ENCODE measurements at places on chromosomes 16 and 17. TPM values are rescaled to one million over a fixed set of nuclear protein-coding genes. Genes with fewer than 3 reads are reported as not detected.

DNA sequence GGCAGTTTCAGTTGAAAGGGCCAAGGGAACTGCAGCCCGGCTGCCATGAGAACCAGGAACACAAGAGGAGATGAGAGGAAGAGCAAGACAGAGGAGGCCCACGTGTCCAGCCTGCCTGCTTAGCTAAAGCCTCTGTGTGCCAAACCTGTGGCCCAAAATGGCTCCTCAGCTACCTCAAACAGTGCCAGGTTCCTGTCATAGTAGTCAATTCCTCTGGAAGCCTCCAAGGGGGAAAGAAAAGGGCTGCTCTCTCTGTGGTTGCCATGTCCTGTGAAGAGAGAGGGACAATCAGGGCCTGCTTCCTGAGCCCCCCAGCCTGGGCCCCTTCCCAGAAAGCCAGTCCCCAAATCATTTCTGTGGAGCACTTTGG is 5.2 kb downstream of the SLC12A4 start:
- no peak for DNase-seq

DNA sequence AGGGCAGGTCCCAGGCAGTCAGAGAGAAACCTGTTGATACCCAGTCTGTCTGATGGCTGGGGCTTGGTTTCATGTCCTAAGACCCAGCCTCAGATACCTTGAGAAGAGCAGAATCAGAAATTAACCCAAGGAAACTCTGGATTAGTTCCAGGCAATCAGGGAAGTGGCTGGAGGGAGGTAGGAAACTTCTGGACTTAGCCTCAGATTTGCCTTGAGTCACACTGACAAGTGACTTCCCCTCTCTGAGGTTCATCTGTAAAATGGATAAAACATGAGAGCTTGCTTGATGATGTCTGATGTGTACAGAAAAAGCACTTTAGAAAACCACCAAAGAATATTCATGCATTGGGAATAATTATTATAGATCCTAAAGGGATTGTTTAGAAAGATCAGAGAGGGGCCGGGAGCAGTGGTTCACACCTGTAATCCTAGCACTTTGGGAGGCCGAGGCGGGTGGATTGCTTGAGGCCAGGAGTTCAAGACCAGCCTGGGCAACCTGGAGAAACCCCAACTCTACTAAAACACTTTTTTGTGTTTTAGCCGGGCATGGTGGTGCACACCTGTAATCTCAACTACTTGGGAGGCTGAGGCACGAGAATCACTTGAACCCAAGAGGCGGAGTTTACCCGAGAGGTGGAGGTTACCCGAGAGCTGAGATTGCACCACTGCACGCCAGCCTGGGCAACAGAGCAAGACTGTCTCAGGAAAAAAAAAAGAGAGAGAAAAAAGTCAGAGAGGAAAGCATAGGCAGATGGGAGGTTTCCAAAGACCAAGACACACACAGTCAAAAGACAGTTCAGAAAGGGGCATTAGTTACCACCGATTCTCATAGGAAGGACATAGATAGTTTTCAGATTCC is 3.8 kb downstream of the CIITA start:
- DNase-seq, result no peak

Gene PPY
- total RNA-seq, result not detected

DNA sequence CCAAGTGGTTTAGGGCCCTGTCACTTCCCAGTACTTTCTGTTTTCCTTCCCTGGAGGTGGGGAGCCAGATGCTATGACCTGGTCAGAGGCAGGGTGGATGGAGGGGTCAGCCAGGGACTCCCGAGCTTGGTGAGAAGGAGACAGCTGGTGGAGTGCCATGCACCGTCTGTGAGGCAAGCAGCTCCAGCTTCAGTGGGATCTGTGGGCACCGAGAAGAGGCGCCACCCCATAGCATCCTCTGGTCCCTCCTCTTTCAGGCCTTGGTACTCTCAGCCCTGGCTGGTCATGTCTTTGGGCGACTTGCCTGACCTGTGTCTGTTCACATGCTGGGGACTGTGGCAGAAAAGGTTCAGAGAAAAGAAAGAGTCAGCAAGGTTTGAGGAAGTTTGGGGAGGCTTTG is 299.3 kb upstream of the N4BP1 start:
- no peak for DNase-seq

DNA sequence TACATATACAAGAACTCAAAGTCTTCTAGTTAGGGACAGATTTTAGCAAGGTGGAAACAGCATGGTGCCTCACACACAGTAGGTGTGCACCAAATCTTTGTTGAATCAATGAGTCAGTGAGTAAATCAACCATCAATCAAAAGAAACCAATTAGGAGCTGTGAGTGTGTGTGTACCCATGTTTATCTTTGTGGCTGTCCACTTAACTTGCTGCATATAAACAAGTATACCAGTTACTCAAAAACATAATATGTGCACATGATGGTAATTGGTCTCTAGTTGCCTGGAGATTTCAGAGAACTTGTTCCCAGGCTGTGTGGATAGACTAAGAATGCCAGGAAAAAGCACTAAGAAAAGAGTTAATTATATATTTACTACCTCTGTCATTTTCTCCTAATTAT is 272.2 kb upstream of the CCL2 start:
- DNase-seq, result no peak

DNA sequence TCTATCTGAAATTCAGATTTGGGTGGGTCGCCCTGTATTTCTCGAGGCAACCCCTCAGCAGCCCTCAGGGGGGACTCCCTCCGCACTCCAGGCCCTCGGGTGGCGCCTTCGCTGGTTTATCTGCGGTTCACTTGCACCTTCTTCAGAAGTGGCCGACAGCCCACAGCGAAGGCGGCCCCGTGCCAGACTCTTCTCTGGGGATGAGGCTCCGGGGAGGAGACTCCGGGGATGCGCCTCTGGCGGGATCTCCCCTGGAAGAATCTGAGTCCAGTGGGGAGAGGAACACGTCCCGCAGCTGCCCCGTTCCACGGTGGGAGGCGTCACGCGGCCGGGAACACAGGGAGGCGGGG is 63.9 kb upstream of the DNAJA2 start:
- no peak for DNase-seq

- DNase-seq, result no peak
Observed at GRCh38 chr17:57388131-57388725, 131.9 kb downstream of the MSI2 start.

GRCh38 chr17:61755668-61756067 is 107.7 kb downstream of the BRIP1 start:
- DNase-seq, result no peak

- DNase-seq, result no peak
Observed at GRCh38 chr16:51880776-51881175, 666.2 kb downstream of the TOX3 start.

- no peak for DNase-seq
Observed at GRCh38 chr16:69219279-69219678, 32.3 kb downstream of the SNTB2 start.

- no peak for DNase-seq
Observed at GRCh38 chr17:68455901-68456338, 1.4 kb downstream of the WIPI1 start.

DNA sequence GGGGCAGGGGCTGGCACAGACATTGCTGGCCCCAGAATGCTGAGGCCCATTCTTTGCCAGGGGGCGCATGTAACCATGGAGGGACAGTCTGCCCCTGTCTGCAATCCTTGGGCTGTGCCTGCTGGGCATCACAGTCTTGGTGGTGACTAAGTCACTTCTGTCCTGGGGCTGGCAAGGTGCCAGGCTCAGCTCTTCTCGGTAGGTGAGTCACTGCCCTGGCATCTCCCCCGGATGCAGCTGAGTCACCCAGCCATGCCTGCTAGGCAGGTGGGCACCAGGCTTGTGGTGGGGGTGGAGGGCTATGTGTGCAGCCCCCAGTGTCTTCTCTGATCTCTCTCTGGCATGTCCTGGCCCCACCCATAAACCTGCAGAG is 5.6 kb downstream of the RARA start:
- no peak for DNase-seq

GRCh38 chr17:71313866-71314265 is 807.0 kb upstream of the SOX9 start:
- no peak for DNase-seq

Gene TNFRSF13B
- not detected for total RNA-seq

GRCh38 chr17:1979182-1979985 is 45.8 kb downstream of the RTN4RL1 start:
- peak; percentile 65 for DNase-seq

Gene CD19
- not detected for total RNA-seq

DNA sequence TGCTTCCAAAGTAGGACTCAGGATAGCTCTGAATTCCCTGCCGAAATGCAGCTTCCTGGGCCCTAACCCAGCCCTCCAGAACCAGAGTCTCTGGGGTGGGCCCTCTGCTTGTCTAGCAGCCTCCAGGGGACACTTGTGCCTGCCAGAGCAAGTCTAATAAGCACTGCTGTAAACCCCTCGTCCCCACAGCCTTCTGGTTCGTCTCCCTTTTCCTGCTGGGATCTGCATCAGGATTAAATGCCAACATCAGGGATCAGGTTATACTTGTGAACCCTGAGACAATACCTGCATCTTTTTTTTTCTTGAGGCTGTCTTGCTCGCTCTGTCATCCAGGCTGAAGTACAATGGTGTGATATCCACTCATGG is 282.0 kb downstream of the SEC14L1 start:
- no peak for DNase-seq

- DNase-seq, result no peak
Observed at GRCh38 chr17:18262111-18262510, 1.6 kb downstream of the MIEF2 start.

DNA sequence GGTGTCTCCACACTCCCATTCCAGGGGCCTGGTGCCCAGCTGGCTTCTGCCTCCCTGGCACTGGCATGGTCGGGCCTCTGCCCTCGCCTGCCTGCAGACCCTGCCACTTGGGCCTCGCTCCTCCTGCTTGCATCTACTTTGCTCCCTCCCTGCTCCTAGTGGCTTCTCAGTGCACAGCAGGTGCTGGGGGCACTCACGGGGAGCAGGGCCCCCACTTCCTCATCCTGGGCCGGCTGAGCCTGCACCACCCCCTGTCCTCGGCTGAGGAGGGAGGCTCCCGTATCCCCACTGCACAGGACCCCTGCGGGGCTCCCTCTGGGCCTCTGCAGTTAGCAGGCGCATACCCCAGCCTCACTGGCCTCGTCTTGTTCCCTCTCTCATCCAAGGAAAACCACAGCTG is 35.2 kb downstream of the CIBAR2 start:
- DNase-seq, result no peak

- DNase-seq, result no peak
Observed at GRCh38 chr16:82082097-82082496, 47.0 kb downstream of the HSD17B2 start.

GRCh38 chr17:72120642-72121163 is at the start of gene SOX9:
Gene SOX9, plus strand, starts transcription at chr17:72121020. Its CDS starts 372 bp downstream, at chr17:72121392.
- DNase-seq, result peak; percentile 83

Gene CACNA1H
- 19.9 TPM for total RNA-seq

- no peak for DNase-seq
Observed at GRCh38 chr17:63644846-63645245, 22.6 kb downstream of the MAP3K3 start.

GRCh38 chr17:82923366-82924113 is 83.7 kb upstream of the ZNF750 start:
- DNase-seq, result no peak

Gene ASB16
- total RNA-seq, result not detected

- DNase-seq, result no peak
Observed at GRCh38 chr17:80229011-80229410, 8.8 kb downstream of the SLC26A11 start.

GRCh38 chr16:52496051-52496876 is 50.7 kb downstream of the TOX3 start:
- no peak for DNase-seq

Gene SMPD3
- total RNA-seq, result 40.6 TPM

- peak; percentile 41 for DNase-seq
Observed at GRCh38 chr17:16929035-16929680, 42.8 kb downstream of the TNFRSF13B start.

DNA sequence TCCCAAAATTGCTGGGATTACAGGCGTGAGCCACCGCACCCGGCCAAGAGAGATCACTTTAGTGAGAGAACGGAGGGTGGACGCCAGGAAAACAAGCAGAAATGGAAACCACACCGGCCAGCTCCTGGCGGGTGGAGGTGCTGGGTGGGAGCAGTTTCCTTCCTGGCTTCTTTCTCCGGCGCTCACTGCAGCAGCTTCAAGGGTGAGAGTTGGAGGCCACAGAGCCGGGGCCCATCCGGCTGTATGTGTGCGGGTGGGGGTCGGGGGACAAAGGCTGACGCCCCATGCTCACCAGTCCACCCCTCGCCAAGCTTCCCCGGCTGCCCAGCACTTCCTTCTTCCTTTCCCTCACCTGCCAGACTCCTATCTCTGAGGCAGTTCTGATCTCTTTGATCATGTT is 13.5 kb upstream of the BHLHA9 start:
- DNase-seq, result no peak

- no peak for DNase-seq
Observed at GRCh38 chr17:63641692-63642448, 19.7 kb downstream of the MAP3K3 start.

DNA sequence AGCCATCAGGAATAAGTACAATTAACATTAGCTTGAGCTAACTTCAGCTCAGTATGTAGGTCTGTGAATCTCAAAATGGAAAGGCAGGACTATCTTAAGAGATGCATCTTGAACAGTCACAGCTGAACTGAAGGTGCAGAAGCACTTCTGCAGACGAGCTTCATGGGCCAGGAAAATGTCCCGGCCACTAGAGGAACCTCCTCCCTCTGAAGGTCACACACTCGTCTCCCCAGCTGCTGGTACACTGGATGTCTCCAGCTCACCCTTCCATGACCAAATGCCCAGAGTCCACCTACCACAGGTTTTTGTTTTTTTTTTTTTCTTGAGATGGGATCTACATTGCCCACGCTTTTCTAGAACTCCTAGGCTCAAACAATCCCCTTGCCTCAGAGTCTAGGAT is 33.2 kb downstream of the WDR59 start:
- DNase-seq, result no peak

Gene MYH8
- total RNA-seq, result 0.27 TPM

DNA sequence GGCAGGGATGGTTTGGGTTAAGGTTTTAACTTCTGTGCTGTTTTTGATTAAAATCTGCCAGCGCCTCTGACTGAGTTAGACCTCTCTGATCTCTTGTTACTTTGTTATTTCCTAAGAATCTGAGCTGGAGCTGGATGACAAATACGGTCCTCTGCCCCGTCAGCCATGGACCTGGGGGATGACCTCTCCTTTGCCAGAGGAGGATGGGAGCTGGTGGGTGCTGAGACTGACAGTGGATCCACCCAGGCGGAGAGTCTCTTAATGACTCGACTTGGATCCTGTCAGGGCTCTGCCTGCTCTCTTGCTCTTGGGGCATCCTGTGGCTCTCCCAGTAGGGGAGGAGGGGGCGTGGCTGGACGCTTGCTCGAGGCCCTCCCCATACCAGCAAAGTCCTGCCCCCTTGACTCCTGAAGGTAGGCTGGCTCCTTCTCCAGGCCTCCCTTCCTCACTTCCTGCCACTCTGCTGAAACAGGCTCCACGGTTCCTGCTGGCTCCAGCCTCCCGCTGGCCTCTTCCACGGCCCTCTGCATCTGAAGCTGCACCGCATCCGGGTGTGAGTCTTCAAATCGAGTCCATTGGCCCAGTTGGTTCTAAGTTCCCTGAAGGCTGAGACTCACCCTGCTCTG is 24.8 kb upstream of the MAP3K14 start:
- no peak for DNase-seq

Gene P2RX5
- 3.5 TPM for total RNA-seq

- no peak for DNase-seq
Observed at GRCh38 chr17:65503557-65503956, 57.9 kb downstream of the AXIN2 start.

Gene RND2
- total RNA-seq, result 8.9 TPM

Gene BRIP1
- total RNA-seq, result 16.0 TPM

- DNase-seq, result no peak
Observed at GRCh38 chr16:52539191-52539590, 7.8 kb downstream of the TOX3 start.
